ENCODE measurements at places on chromosomes 16 and 17.

GRCh38 chr17:44653954-44654353 is 2.3 kb upstream of the MEIOC start:
- no peak for DNase-seq

DNA sequence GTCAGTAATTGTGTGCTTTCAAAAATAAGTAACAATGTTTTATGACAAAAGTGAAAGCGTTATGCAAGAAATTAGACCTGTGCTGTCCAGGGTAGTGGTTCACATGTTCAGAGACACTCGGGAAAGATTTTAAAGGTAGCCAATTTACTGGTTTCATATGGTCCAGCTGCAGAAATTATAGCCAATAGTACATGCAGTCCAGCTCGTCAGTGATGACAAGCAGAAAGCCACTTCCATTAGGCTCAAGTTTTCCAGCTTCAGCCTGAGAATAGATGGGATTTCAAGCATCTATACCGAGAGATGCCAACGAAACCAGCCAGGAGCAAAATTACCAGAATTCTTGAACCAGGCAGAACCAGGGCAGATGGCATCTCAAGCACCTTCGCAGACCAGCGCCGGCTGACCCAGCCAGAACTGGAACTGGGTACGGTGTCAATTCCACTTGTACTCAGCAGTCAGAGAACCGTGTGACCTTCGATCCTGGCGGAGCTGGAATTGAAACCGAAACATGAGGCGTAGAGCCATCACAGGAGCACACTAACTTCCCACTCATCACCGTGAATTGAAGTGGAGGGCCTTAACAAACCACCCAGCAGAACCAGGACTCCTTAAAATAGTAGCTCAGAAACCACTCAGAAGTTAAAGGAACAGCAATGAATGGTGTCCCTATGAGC is 207.9 kb upstream of the HSBP1 start:
- no peak for DNase-seq

GRCh38 chr16:48810436-48810802 is 200.4 kb upstream of the N4BP1 start:
- no peak for DNase-seq

DNA sequence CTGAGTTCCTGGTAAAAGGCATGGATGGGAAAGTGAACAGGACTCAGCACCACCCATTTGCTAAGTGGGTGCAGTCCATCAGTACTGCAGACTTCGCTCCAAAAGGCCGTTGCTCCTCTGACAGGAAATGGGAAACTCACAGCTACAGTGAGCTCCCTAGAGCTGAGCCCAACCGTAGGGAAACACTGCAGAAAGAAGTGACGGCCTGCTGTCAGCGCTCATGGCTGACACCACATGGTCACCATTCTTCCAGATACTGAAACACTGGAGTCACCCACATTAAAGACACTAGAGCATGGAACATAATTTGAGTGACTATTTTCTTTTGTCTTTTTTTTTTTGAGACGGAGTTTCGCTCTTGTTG is 31.9 kb downstream of the UBE2O start:
- peak; percentile 70 for DNase-seq

- DNase-seq, result no peak
These were observed 800 bp downstream of the FXR2 start for GRCh38 chr17:7613769-7614424.

GRCh38 chr17:78571329-78571728 is 5.9 kb downstream of the DNAH17 start:
- no peak for DNase-seq

GRCh38 chr16:83701494-83701893 is 106.3 kb upstream of the HSBP1 start:
- DNase-seq, result peak; percentile 57

DNA sequence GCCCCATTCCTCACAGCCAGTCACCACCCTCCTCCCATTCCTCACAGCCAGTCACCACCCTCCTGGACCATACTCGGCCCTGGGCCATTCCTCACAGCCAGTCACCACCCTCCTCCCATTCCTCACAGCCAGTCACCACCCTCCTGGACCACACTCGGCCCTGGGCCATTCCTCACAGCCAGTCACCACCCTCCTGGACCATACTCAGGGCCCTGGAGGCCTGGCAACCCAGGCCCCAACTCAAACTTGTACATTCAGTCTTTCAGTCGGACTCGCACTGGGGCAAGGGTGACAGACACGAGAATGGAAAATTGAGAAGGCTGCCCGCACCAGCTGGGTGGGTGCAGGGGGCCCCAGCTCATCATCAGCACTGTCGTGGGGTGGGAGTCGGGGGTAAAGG is 30.4 kb upstream of the FOXK2 start:
- peak; percentile 84 for DNase-seq

GRCh38 chr17:2943981-2944380 is 119.4 kb downstream of the OR1D5 start:
- no peak for DNase-seq

DNA sequence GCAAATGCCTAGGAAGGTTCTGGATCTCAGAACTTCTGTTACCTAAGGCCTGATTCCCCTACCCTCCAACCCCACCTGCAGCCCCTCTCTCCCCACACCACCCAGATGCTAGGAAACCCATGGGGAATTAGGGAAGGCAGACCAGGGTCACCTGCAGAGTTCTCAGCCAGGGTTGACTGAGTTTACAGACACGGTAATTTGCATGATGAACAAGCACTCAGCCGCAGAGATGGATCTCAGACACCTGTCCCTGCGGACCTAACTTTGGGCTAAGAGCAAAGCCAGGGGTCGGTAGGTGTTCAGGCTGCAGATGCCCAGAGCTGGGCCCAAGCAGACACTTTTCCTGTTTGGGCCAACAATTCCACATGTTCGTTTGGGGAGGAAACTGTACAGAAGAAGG is 2.9 kb downstream of the ABI3 start:
- no peak for DNase-seq

GRCh38 chr17:19316761-19317358 is 45.7 kb downstream of the B9D1 start:
- no peak for DNase-seq

DNA sequence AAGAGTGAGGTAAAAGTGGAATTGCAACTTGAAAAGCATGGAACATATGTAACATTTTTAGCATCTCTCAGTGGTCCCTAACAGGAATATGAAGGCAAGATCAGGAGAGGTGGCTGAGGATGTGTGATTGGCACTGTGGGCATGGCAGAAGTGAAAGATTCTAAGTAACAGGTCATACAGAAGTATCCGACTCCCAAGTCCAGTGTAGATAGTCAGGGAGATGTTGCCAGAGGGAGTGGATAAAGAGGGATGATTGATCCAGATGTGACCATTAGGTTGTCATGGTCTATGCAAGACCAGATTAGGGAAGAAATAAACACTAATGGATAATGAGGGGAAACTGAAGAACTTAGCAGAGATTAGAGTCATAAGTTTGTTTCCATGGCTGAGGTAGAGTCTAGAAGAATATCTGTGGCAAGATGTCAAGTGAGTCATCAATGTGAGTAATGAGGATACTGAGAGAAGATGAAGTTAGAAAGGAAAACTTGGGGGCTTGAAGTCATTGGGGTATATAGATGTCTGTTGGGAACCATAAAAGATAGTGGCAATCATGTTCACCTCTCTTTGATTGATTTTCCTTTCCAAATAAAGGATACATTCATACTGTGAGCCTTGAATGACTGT is 23.9 kb upstream of the CAPNS2 start:
- DNase-seq, result no peak

- peak; percentile 89 for DNase-seq
These were observed 339 bp downstream of the N4BP1 start for GRCh38 chr16:48609652-48610029.

DNA sequence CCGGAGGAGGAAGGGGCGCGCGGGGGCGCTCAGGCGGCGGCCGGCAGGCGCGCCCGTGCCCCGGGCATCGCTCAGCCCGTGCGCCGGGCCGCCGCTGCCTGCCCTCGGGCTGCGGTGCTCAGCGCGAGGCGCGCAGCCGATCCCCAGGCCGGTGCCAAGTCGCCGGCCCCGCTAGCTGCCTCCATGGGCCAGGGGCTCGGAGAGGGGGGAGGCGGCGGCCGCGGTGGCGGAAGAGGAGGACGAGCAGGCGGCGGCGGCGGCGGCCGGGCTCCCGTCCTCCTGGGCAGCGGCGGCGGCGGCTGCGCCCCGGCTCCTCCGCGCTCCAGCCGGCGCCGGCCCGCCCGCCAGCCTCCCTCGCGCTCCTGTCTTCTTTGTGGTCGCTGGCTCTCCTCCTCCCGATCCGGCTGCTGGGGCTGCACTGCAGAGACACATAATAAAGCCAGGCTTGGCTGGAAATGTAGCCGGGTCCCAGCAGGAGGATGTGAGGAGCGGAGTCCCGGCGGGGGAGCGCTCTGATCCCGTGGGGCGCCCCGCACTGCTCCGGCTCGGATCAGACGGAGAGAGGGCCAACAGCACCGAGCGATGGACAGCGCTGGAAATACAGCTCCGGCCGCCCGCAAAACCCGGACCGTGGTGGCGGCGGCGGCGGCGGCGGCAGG is 889 bp upstream of the ZNF423 start:
- peak; percentile 88 for DNase-seq

DNA sequence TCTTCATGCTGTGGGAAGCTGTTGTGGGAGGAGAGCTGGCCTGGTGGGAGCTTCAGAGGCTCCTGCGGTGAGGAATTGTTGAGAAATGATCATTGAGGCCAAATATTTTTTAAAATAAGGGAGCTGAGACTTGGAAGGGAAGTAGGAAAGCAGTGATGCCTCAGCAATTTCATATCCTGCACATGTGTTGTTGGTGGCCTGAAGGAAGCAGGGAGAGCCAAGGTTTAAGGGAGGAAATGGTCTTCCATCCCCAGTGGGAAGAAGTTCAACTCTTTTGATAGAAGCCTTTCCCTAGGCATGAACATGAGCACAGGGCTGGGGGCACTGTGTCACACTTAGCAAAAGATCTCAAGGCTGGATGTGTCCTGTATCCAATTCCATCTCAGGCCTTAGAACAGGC is at the start of gene CCL14:
Gene CCL14, minus strand, starts transcription at position 87 of the 400 bp plus-strand sequence. Its CDS starts 80 bp downstream, at position 7.
- no peak for DNase-seq

- no peak for DNase-seq
These were observed 53.3 kb downstream of the CES1 start for GRCh38 chr16:55779402-55780094.

DNA sequence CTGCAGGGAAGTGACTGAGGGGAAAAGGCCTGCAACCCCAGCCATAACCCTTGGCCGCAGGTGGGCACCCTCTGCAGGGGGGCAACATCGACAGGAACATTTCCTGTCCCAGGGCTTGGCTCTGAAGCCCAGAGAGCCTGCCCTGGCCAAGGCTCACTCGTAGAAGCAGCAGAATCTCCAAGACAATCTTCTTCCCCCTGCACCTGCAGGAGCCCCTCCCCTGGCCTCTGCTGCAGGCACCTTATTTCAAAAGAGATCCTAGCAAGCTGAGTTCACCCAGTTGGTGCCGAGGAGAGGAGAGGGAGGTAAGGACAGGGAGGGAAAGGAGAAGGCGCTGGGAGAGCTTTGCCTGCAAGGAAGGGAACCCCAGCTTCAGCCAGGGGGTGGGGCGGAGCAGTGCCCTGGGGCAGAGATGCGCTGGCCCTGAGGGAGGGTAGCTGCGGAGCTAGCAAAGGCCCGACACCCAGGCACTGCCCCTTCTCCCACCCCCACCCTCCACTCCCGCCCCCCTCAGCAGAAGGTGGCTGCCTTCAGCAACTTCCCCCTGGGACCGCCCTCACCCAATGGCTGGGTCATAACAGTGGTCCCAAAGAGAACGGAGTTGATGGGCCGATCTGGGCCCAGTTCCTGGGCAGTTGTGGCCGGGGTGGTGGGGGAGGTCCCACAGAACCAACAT is 104.3 kb upstream of the TNRC6C start:
- DNase-seq, result no peak

GRCh38 chr16:56539656-56540055 is 19.8 kb upstream of the BBS2 start:
- no peak for DNase-seq

GRCh38 chr17:66466840-66467367 is 164.5 kb downstream of the PRKCA start:
- DNase-seq, result no peak

- DNase-seq, result peak; percentile 69
These were observed 33.0 kb downstream of the MPRIP start for GRCh38 chr17:17075125-17075781.

DNA sequence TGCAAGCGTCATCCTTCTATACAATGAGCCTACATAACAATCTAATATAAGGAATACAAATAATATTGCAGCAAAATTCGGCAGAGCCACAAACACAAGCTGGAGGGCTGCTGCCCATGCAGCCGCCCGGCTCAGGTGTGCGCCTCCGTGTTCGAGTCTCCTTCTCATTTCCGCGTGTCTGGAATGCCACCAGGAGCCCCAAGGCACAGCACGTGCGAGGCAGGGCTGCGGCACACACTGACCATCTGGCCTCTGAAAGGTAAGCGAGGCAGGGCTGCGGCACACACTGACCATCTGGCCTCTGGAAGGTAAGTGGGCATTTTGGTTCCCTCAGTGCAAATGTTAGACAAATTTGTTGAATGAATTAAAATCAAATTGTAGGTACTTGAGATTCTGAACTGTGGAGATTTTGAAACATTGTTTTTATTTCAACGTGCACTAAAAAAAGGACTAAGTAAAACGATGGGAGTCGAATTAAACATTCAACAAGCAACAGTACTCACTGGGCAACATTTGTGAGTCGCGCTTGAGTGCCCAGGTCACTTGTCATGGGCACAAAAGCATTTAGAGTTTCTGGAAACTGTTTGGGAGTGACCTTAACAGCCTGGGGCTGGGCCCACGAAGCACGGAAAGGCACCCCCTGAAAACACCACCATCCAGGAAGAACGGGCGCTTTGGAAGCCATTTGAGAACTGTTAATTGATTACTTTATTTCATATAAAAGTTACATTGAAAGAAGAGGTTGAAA is 37.4 kb downstream of the ZDHHC7 start:
- no peak for DNase-seq

- no peak for DNase-seq
These were observed 273.5 kb upstream of the IRX5 start for GRCh38 chr16:54657058-54657708.

GRCh38 chr17:9899280-9900043 is 5.6 kb downstream of the RCVRN start:
- no peak for DNase-seq

DNA sequence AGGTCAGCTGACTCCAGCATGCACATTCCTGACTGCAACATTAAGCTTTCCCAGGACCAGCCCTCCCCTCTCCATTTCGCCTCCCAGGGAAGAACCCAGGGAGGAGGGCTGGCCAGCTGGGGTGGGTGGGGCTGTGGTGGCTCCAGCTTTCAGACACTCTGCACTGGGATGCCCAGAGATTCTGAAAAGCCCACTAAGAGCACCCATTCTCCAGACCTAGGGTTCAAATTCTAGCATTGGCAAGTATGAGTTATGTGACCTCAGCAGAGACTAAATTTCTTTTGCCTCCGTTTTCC is 7.8 kb downstream of the DLX3 start:
- no peak for DNase-seq

GRCh38 chr16:87207509-87207908 is 109.7 kb downstream of the C16orf95 start:
- DNase-seq, result no peak

- peak; percentile 41 for DNase-seq
These were observed 31.7 kb upstream of the NUDT16L1 start for GRCh38 chr16:4661661-4662060.

Measured in left ventricle myocardium superior (tissue), 1 donor.